CD4-positive, alpha-beta memory T cell (primary cell): ENCODE measurements at places on chromosomes 1 and 21.

GRCh38 chr1:161351482-161351881, 16.2 kb downstream of the CFAP126 start:
- DNase-seq, result no peak

GRCh38 chr1:43044572-43045361, 86.1 kb upstream of the SLC2A1 start:
- DNase-seq, result no peak

DNA sequence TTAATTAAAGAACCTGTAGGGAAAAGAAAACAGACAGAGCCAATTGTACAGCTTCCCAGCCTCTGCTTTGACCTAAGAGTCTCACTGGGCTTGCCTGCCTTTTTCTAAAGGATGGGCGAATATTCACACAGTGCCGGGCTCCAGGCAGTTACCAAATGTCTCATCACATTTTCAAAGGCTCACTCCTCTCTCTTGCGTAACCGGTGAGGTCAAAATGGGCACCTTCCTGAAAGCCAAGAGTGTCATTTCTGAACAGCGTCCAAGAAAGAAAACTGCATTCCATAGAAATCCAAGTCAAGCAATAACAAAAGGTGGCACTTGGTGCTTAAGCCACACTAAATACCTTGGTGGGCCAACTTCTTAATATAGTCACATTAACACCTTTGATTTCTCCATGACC, 710 bp upstream of the PALMD start:
- no peak for DNase-seq

DNA sequence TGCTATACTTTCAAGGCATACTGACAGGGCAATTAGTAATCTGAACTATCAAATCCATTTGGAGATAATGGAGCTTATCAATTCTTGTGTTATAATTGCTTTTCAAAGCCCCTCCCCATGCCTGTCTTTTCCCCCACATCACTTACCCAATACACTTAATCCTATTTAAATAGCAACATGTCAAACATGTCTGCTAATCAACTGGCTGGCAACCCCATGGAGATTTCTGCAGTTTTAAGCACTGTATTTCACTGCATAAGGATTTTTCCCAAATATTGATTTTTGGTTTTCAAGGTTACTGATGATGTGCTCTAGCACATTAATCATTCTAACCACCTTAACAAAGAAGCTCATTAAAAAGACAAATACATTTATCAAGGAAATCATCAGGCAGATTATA, 800.3 kb downstream of the PLA2G4A start:
- DNase-seq, result no peak

DNA sequence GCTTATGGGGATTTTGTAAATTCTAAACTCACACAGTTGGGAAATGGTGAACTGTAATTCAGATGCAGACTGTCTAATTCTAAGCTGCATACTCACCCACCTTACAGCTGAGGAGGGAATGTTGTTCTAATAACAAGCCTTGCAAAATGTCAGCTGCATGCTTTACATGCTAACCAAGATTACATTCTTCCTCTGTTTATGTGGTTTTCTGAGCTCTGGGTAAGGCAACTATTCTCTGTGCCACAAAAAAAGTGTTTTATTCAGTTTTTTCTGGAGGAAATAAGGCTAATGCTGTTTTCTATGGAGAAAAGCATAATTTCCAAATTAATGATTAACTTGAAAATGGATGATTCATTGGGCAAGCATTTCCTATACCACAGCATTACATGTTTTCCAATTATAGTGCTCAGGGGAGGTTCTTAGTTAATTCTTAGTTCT, 64.9 kb downstream of the RGS13 start:
- no peak for DNase-seq

GRCh38 chr1:158793604-158794003, 12.6 kb upstream of the OR6N2 start:
- peak; percentile 26 for DNase-seq

GRCh38 chr1:15742339-15742801, at the start of gene TMEM82:
TMEM82 (plus strand) TSS chr1:15742499; CDS start chr1:15742560, 61 bp downstream.
- DNase-seq, result no peak

DNA sequence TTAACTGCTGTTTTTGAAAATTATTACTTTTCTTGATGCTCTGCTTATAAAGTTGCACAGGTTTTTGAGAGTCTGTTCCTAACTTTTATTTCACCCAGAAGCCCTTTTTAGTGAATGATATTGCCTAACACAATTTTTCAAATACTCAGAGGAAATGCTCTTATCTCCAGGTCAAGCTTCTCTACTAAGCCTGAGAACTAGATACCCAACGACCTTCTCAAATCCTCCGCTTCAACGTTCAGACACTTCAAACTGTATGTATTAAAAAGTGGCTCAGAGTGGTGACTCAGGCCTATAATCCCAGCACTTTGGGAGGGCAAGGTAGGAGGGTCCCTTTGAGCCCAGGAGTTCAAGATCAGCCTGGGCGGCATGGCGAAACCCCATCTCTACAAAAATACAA, 88.5 kb downstream of the ASH1L start:
- DNase-seq, result no peak

DNA sequence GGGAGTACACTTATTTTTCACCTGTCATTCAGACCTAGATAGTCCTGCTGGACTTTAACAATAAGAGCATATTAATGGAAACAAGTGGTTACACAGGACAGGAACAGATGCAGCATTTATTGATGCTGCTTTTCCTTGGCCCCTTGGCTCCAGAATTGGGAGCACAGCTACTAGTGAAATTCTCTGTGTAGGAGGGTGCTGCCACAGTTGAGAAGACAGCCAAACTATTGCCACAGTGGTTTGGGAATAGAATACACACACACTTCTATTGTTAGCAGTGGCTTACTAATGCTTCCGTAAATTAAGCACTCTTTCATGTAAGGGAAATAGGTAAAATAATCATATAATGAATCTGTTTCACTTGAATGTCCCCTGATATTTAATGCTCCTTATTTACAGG, 105.3 kb upstream of the TENT5C start:
- no peak for DNase-seq

GRCh38 chr1:244077473-244078220, 26.6 kb downstream of the ZBTB18 start:
- DNase-seq, result no peak

GRCh38 chr1:188857526-188858087, 1620.1 kb downstream of the BRINP3 start:
- no peak for DNase-seq

DNA sequence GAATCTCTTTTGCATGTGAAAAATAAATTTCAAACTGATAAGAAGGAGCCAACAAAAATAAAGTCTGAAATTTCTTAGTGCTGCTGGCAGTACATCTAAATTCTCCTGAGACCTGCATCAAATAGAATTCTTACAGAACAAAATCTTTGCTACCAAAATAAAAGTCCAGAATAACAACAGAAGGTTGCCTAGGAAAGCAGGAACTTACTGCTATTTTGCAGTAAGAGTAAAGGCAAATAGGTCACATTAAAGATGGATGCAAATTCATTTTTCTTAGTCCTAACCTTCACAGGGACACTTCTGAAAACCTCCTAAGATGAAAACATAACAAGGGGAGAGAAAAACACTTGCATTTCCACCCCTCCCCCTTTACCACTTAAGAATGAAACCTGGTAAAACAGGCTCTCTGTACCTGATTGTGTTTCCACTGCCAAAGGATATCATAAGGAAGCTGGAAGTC, 59.0 kb downstream of the RUSC1 start:
- no peak for DNase-seq

- peak; percentile 88 for DNase-seq
These were observed at the start of gene RUNX1 for GRCh38 chr21:35048706-35049617. RUNX1 (minus strand) TSS chr21:35049302.

GRCh38 chr1:183925947-183926346, 111.6 kb downstream of the COLGALT2 start:
- DNase-seq, result no peak

- DNase-seq, result no peak
These were observed 51.5 kb downstream of the MACO1 start for GRCh38 chr1:25482211-25482610.

GRCh38 chr1:86018283-86018923, 138.2 kb downstream of the COL24A1 start:
- DNase-seq, result no peak

- DNase-seq, result no peak
These were observed 41.7 kb downstream of the NFIA start for GRCh38 chr1:61124078-61124477.
